NCI-H1105 (cell line): ENCODE measurements at places on chromosomes 4 and X.

- DNase-seq: no peak
These were observed 147.7 kb upstream of the GYPA start for GRCh38 chr4:144288011-144288903.

GRCh38 chrX:10121787-10122186 lies 35.0 kb upstream of the CLCN4 start:
- no peak for DNase-seq

DNA sequence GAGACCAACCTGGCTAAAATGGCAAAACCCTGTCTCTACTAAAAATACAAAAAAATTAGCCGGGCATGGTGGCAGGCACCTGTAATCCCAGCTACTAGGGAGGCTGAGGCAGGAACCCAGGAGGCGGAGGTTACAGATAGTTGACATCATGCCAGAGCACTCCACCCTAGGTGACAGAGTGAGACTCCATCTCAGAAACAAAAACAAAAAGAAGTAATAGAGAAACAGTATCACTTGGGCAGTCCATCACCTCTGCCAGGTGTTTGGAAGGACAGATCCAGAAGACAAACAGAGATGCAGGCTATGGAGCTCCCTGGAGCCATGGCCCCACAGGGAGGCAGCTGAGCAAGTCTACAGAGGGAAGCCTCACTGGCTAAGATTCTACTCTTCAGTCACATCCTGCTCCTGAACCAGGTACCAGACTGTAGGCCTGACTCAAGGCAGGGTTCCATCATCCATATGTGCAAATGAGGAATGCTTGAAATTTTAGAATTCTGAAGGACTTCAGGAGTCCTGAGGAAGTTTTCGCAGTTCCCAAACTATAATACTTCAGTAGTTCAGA lies 81.4 kb upstream of the CPEB2 start:
- DNase-seq: no peak

GRCh38 chr4:123743848-123744247 lies 347.3 kb downstream of the SPRY1 start:
- DNase-seq: no peak

DNA sequence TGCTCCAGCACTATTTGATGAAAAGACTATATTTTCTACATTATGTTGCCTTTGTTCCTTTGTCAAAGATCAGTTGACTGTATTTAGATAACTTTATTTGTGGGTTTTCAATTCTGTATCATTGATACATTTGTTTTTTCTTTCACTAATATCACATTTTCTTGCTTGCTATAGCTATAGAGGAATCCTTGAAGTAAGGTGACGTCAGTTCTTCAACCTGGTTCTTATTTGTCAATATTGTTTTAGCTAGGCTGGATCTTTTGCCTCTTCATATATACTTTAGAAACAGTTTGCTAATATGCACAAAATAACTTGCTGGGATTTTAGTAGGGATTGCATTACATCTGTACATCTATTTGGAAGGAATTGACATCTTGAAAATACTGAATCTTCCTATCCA lies 21.0 kb downstream of the TECRL start:
- no peak for DNase-seq

DNA sequence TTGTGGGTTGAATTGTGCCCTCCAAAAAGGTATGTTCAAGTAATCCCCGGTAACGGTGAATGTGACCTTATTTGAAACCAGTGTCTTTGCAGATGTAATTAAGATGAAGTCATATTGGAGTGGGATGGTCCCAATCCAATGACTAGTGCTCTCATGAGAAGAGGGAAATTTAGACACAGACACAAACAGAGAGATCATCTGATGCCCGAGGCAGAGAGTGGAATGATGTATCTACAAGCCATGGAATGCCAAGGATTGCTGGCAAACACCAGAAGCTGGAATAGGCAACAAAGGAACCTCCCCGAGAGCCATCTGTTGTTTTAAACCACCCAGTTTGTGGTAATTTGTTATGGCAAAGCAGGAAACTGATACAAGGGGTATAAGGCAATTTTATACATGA lies 35.1 kb downstream of the RPS6KA3 start:
- DNase-seq: no peak

DNA sequence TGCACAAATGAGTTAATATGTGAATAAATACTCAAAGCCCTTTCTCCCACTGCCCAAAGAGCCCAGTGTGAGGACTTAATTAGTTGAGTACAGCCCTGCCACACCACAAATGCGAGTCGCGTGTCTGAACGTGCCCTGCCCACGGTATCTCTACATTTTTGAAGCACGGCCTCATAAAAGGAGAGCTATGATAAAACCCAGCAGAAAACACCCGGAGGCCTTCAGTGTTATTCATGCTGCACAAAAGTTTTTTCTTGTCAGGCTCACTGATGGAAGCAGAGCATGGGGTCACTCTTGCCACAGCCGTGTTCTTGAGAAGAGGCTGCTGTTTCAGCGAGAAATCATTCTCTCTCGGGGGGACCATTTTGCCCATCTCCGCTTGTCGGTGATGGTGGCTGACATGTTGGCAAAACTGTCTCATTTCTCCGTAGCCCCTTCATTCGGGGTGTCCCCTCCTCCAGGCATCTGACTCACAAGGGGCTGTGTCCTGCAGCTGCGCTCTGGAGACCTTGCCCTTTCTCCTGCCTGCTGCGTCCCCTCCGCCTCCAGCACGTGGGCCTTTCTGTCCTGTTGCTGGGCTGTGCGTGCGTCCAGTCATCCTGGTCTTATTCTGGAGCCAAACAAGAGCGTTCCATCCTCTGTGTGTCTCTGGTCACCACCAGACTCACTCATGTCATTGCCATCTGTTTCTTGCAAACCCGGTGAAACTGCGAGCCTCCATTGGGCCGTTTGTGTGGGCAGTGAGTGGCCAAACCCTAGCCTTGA lies 88.8 kb downstream of the SORCS2 start:
- DNase-seq: peak; percentile 68

DNA sequence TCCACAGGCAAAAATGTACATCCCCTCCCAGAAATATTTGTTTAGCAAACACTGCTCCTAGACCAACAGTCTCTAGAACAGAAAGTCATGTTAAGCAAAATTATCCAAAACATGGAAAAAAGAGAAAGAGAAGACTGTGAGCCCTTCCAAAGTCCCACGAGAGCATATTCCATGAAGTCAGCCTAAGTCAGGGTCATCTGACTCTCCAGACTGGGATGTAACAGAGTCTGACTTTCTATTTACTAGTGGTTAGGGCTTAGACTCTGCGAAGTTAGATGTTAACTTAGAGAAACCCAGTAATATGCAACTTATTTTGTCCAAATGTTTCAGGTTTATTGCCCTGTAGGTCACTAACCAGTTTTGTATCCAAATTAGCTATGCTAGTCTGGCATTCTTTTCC lies 102.3 kb downstream of the MID1 start:
- DNase-seq: no peak

- DNase-seq: no peak
These were observed 112.0 kb upstream of the NDP start for GRCh38 chrX:44085209-44085608.

DNA sequence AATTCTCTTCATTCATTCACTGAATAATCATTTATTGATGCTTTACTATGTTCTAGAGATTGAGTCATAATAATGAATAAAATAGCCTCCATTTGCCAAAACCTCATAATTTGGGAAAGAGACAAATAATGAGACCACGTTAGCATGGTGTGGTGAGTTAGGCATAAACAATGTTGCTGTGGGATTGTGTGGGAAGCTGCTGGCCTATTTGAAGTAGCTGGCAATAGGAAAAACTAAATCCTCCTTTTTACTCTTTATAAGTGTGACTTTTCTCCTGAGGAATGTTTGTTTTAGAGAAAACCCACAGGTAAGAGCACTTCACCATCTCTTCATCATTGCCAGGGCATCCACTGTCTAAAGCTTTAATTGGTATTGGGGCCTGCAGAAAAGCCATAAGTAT lies 95.3 kb downstream of the AREG start:
- no peak for DNase-seq

DNA sequence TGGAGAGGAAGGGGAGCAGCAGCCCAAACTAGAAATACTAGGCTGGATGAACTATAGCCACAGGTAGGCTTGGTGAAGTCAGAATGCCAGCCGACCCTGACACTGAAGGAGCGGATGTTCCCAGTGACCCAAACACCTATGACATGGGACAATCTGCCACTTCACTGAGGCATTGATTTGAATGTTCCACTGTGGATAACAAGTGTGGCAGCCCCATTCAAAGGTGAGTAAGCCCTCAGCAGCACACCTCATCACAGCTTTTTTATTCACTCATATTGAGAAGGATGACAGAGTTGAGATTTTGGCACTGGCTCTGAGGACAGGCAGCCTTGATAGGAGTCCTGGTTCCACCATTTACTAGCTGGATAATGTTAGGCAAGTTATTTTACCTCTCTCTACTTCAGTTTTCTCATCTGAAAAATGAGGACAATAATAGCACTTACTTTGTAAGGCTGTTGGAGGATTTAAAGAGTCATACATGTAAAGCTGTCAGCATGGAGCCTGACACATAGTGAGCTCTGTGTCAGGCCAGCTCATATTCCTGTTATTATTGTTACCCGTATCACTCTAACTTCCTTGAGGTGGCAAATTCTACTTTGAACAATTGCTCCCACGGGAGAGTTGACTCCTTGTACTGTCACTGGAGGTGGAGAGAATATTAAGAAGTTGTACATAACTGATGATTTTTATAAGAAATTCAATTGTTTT lies 114.6 kb downstream of the RASL11B start:
- DNase-seq: no peak

GRCh38 chr4:158295053-158295452 lies 84.8 kb downstream of the TMEM144 start:
- no peak for DNase-seq

DNA sequence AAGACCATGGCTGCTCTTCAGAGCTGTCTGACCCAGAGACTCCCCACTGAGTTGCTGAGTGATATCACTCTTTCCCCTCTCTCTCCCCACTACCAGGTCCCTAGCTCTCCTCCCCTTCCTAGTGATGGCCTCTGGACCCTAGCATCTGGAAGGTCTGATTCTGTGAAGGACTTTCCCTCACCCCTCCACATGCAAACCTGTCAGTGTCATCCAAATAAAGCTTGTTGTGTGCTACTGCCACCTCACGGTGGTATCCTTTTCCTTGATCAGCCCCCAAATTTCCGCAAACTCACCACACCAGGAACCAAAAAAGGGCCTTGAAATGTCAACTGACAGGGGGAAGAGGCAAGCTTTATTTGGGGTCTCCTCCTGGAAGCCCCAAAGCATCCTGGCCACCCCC lies 500.2 kb downstream of the IDS start:
- DNase-seq: no peak

DNA sequence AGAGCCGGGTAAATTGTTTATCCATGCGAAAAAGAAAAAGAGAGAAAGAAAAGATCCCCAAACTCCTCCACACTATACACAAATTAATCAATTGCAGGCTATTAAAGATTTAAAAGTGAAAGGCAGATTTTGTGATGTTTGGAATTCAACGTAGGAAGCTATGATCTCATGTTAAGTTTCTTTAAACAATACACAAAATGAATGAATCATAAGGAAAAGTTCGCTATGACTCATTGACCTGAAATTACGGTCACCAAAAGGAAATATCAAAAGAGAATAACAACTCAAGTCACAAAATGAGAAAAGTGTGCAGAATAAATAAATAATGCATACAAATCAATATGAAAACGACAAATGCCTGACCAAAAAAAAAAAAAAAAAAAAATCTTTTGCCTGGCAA lies 28.6 kb downstream of the CLNK start:
- no peak for DNase-seq

GRCh38 chr4:168781926-168782325 lies 228.1 kb downstream of the CBR4 start:
- no peak for DNase-seq

- DNase-seq: no peak
These were observed 64.0 kb downstream of the PTTG2 start for GRCh38 chr4:38024206-38024509.

- DNase-seq: no peak
These were observed 8.7 kb downstream of the HNRNPH2 start for GRCh38 chrX:101416691-101417090.

DNA sequence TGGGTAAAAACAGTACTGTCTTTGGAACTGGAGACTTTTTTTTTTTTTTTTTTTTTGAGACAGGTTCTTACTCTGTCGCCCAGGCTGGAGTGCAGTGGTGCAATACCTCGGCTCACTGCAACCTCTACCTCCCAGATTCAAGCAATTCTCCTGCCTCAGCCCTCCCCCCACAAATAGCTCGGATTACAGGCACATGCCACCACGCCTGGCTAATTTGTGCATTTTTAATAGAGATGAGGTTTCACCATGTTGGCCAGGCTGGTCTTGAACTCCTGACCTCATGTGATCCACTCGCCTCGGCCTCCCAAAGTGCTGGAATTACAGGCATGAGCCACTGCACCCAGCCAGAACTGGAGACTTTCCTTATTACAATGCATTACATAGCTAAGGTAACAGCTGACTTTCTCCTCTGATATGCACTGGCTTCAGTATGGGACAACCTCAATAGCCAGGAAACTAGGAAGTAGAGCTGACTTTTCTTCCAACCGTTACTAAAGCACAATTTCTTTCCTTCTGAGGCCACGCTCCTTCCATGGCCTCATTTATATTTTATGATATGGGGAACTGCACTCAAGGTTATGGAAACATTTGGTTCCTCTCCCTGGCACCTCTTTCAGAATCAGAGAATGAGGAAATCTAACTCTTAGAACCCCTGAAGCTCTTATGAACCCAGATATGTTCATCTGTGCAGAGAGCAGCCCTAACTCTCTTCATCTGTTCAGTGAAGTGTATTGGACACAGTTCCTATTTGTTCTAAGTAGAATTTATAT lies 53.5 kb upstream of the FAM9B start:
- DNase-seq: no peak

- DNase-seq: no peak
These were observed 24.3 kb upstream of the HGFAC start for GRCh38 chr4:3417448-3417847.

DNA sequence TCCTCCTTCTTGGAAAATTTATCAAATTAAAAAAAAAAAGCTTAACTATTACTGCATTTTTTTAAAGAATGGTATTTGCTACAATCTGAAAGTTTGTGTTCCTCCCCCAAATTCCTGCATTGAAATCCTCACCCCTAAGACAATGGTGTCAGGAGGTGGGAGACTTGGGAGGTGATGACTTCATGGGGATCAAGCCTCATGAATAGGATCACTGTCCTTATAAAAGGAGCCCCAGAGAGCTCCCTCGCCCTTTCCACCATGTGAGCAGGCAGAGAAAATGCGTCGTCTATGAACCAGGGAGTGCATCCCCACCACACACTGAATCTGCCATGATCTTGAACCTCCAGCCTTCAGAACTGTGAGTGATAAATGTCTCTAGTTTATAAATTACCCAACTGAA lies 38.0 kb downstream of the DHRSX start:
- DNase-seq: no peak

DNA sequence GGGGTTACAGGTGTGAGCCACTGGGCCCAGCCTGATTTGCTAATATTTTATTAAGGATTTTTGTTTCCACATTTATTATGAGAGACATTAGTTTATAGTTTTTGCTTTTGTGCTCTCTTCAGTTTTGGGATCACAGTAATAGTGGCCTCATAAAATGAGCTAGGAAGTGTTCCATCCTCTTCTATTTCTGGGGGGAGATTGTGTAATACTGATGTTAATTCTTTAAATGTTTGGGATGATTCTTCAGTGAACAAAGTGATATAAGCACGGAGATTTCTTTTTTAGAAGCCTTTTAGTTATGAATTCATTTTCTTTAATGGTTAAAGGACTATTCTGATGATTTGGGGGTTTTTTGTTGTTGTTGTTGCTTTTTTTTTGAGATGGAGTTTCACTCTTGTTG lies 41.3 kb downstream of the RBMX start:
- DNase-seq: no peak

GRCh38 chr4:160284516-160284915 lies 1181.6 kb downstream of the RAPGEF2 start:
- no peak for DNase-seq

GRCh38 chr4:157818946-157819692 lies 353.7 kb downstream of the GASK1B start:
- DNase-seq: no peak

- DNase-seq: peak; percentile 32
These were observed 168.7 kb downstream of the SCFD2 start for GRCh38 chr4:53196882-53197771.
